ENCODE measurements at places on chromosomes 2 and 18.

DNA sequence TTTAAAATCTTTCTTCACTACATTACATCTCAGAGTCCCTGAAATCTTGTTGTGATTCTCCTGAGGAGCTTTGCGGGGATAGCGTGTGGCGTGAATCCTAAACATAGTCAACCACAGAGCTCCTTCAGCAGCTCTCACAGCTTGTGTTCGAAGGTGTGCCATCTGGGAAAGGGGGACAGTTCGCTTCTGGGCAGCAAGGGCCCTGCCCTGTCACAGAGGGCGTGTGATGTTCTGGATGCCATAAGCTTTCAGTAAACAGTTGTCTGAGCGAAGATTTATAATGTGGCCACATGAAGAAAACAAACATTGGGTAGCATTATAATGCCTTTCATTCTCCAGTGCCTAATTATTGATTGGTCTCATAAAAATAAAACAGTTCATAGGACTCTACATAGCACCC is 172.5 kb downstream of the MYO1B start:
- no peak for DNase-seq

GRCh38 chr2:96685577-96686459 is 43.3 kb downstream of the FER1L5 start:
- peak; percentile 80 for DNase-seq

GRCh38 chr2:238456449-238456848 is 29.7 kb downstream of the ASB1 start:
- no peak for DNase-seq

DNA sequence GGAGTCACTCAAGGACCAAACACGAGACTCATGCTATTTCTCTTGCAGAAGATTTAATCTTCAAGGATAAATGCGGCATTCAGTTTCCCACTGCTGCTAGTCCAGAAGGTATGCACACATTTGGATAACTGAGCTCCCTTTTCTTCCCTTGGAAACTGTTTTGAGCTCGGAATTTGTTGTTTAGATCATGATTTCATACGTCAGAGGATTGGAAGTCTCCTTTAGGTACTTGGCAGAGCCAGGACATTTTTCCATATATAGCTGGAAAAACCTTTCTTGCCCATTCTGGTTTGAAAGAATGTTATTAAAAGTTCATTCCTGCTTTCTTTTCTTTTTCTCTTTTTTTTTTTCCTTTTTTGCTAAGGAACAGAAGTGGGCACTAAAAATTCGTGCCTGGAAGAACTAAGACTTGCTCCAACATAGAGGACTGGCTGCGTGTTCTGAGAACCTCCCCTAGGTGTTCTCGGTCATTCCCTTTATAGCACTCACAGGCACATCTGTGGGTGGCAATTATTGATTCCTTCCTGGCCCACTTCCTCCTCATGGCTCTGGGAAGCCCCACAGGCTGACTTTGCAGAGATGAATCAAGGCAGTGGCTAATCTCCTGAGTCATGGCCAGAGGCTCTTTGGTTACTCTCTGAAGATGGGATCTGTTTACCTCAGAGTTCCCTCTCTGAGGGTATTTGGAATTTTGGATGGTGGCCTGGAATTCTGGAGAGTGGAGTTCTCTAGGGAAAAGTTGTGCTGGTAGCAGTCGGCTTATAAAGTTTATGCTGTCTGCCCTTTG is 104.8 kb downstream of the PLCL1 start:
- no peak for DNase-seq

DNA sequence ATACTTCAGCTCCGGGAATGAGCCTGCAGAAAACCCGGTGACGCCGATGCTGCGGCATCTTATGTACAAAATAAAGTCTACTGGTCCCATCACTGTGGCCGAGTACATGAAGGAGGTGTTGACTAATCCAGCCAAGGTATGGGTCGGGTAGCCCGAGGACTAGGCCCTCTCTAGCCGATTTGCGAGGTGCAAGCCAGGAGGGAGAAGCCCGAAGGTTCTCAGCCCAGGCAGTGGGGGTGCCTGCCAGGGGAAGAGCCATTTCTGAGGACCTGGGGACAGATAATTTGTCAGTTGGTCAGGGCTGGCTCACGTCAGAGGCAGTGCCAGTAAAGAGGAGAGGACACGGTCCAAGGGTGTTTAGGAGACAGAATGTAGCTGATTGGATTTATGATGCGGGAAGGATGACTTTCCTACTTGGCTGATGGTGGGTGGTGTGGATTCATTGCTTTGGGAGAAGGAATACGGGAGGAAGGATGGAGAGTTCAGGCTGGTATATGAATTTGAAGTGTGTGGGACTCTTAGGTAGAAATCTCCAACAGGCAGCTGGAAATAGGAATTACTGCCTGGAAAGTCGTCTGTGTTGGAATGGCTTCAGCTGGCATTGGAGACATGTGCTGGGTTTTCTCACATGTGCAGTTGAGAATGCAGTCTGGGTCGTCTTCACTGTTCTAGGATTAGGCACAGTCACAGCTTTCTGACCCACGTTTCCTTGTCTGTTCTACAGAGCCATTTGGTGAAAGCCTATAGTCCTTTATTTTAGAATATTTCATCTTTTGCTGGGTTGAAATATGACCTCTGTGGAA is 874 bp downstream of the NDUFAF7 start:
- DNase-seq, result no peak

DNA sequence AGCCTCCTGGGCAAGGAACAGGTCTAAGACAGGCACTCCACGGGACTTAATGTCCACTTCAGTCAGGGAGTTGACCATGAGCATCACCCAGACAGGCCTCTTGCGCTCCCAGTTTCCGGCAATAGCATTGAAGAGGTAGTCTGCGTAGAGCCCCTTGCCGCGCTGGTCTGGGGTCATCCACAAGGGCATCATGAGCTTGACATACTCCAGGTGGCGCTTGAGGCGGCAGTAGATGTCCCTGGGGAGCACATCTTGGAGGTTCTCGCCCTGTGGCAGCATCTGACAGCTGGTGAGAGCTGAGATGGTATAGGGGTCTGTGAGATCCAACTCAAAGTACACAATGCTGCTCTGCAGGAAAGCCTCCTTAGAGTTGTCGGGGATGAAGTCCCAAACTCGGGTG is 10.6 kb downstream of the TRABD2A start:
- no peak for DNase-seq

- DNase-seq, result no peak
These were observed 107.6 kb downstream of the LRP2 start for GRCh38 chr2:169254774-169255173.

DNA sequence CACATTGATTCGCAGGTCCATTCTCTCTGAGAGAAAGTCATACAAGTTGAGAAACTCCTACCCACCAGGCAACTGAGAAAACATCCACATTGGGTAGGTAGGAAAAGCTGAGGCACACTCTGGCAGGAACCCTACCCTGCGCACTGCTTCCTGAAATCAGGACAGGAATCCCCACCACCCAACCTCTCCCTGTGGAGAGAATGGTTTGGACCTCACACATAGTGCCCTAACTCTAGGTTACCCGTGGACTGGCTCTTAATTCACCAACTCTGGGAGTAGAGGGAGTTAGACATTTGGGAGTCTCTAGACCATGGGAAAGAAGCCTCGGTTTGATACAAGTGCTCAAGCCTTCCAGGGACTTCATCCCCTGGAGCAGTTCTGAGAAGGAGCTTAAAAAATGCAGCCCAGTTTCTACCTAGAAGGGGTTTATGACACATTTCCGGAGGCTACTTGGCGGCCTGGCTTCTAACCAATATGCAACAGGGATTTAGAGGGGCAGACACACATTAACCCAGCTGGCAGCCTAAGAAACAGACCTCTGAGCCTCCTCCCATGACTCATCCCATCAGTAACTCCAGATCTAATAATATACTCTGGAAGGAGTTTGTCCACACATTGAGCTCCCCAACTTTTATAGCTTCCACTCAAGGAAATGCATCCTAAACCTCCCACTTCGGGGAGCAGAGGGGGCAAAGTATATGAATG is 136.7 kb downstream of the EML6 start:
- no peak for DNase-seq

GRCh38 chr2:62956651-62957050 is 94.0 kb upstream of the OTX1 start:
- DNase-seq, result no peak

DNA sequence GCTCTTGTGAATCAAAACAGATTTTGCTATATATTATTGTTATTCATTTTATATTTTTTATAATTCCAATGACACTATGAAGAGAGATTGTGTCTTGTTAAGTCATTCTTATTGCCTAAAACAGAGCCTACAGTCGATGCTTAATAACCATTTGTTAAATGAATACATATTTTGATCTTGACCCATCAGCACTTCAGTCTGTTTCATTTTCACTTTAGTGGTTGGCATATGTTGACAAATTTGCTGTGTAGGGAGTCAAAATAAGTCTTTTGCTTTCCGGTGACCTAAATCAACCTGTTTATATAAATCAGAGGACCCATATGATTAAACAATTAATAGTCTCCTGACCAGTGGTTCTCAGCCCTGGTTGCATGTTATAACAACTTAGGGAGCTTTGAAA is 97.1 kb downstream of the TXNL1 start:
- no peak for DNase-seq

DNA sequence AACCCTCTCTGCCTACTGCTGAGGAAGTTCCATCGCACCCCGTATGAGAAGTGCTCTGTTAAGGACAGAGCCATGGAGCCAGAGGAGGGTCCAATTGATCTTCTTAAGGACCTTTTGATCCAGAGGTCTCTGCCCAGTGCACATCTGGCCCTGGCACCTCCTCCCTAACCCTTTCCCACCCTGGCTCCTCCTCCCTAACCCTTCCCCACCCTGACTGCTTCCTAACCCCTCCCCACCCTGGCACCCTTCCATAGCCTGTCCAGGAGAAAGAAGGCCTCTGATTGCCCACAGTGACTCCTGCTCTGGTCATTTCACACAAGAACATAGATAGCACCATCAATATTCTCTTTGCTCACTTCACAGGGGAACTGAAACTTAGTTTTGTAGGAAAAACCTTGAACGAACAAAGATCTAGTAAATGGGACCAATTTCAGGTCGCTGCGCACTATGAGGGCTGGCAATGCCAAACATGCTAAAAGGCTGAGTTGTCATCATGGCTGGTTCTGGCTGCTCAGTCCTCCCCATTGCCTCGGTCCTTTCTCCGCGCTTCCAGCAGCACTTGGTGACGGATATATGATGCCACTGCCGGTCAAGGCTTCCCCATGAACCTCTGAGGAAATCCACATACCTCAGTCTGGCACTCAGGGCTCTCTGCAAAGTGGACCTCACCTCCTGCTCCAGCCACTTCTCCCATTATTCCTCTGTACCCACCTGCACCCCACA is 49.2 kb downstream of the PKDCC start:
- no peak for DNase-seq

DNA sequence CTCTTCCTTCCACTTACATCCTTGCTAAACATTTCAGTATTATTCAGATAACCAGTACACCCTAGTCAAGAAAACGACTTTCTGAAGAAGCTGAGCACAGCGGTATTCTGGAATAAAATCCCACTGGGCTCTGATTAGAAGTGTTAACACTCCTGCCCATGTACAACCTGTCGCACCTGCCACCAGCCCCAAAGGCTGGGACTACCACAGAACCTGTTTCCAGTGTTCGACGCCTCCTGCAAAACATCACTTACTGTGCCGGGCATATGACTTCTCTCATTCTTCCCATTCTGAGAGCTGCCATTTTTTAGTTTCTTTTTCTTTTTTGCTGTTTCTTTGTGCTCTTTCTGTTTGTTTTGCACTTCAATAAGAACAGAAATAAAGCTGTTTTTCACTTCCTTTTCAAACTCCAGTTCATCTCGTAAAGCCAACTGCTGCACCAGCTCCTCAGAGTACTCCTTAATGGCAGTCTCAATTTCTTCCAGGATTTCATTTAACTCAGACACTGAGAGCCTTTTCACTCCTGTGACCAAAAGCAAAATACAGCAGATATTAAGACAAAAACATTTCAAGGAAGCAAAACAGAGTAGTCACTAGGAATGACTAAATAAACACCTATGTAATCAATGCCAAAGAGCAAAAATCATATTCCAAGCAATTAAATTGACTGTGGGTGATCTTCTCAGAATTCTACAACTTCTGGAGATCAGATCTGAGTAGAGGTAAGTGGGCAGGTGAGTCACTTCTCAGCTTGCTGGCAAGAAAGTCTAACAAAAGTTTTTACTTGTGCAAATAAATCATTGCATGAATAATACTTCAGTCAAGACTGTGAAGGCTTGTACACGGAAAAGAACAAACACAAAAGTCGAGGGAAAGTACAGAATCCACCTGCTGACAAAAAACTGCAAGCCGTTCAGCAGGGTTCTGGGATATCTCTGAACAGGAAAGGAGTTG is 19.3 kb downstream of the FEZ2 start:
- DNase-seq, result no peak

DNA sequence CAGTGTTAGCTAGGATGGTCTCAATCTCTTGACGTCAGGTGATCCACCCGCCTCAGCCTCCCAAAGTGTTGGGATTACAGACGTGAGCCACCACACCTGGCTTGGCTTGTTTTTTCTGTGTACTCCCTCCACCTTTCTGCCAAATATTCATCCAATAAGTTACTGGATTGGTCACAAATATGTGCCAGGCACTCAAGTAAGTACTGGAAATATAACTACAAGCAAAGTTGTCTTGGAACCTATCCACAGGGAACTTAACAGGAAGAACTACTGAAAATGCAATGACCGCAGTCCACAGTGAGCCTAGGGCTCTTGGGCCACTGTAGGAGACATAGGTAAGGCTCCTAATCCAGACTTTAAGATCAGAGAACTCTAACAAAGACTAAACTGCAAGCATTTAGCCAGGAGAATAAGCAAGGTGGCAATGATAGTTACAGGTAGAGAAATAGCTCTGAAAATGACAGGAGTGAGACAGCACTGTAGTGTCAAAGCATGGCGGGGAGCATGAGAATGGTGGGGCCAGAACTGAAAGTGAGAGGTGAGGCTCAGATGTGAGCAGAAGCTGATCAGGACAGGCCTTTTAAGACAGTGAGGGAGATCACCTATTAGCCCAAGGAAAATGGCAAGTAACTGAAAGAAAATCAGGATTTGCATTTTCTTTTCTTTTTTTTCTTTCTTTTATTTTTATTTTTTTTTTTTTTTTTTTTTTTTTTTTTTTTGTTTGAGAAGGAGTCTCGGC is 252.1 kb downstream of the RBM43 start:
- no peak for DNase-seq

DNA sequence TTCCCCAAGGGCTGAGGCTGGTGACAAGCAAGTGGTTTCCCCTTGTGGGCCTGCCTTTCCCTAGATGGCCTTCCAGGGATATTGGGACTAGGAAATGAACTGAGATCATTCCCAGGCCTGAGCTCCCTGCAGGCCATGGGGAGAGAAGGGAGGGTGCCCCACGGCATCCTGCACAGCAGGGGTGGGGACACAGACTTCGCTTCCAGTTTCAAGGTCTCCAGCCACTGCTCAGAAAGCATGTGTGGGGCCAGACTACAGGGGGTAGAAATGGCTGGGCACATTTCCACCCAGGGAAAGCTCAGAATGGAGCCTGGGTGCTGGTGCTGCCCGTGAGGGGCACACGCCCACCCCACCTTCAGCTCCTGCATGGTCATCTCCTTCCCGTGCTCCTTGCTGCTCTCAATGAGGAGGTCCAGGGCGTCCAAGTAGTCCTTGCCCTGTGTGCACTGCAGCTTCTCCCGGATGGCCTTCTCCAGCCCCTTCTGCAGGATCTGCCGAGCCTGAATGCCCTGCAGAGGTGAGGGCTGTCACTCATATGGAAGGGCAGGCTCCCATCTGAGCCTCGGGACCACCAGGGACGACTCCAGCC is 13.2 kb downstream of the CYP26B1 start:
- DNase-seq, result peak; percentile 61

- DNase-seq, result no peak
These were observed 303.1 kb downstream of the SS18 start for GRCh38 chr18:25787276-25787675.
